Activated CD4-positive, alpha-beta T cell treated with anti-CD3 and anti-CD28 coated beads, Interleukin-2, amount 10 ng/mL, durations not matched to agents 7 days and 5 days (primary cell): ENCODE measurements at places on chromosomes 5 and 9.

- no peak for DNase-seq
Observed at GRCh38 chr5:54415896-54416601, 39.5 kb upstream of the HSPB3 start.

DNA sequence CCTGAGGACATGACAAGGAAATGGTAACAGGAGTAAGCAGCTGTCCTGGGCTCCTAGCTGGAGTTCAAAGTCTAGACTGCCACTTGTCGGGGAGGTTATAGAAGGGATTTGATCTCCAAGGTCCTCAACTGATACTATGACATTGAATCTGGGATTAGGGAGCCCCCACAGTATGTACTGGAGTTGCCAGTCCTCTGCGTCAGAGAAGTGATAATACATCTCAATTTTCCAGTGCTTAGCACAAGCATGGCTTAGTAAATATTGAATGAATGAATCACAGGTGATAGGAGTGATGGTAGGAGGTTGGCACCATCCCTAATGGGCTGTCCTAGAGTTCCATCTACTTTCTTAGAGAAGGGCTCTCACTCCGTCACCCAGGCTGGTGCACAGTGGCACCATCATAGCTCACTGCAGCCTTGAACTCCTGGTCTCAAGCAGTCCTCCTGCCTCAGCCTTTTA, 6.2 kb upstream of the TPM2 start:
- DNase-seq = no peak

DNA sequence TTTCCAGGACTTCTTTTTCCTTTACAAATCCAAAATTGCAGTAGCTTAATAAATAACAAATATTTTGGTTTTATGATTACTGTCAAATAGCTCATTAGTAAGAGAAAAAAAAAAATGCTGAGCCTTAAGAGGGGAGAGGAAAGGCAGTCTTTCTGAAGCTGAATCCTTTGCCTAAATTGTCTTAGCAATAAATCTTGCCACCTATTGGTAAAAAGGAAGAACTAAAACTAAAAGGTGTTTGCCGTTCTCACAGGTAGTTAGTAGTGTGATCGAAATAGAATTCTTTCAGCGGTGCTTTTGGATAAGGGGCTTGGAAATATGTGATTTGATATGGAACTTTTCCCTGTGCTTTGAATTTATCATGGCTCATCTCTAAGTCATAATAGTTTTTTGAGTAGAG, 31.2 kb downstream of the PIK3R1 start:
- DNase-seq = no peak

GRCh38 chr5:54915466-54916027, 69.8 kb downstream of the ESM1 start:
- DNase-seq = no peak

DNA sequence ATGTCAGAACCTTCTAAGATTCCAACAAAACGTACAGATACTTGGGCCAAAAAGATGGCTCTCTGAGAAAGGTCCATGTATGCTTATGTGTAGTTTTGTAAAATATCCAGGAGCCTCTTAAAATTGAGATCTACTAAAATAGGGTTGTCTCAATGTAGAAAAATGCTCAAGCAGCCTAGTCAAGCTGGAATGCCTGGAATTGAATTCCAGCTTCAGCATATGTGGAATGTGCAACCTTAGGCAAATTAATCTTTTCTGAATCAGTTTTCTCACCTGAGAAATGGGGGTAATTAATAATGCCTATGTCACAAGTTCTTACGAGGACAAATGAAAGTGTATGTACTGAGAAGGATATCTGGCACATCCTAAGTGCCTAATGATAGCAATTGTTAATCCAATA, 662.4 kb downstream of the DTWD2 start:
- no peak for DNase-seq

- DNase-seq = no peak
Observed at GRCh38 chr5:117133198-117133597, 558.6 kb upstream of the SEMA6A start.

GRCh38 chr5:41524174-41524573, 13.8 kb upstream of the PLCXD3 start:
- DNase-seq = no peak

DNA sequence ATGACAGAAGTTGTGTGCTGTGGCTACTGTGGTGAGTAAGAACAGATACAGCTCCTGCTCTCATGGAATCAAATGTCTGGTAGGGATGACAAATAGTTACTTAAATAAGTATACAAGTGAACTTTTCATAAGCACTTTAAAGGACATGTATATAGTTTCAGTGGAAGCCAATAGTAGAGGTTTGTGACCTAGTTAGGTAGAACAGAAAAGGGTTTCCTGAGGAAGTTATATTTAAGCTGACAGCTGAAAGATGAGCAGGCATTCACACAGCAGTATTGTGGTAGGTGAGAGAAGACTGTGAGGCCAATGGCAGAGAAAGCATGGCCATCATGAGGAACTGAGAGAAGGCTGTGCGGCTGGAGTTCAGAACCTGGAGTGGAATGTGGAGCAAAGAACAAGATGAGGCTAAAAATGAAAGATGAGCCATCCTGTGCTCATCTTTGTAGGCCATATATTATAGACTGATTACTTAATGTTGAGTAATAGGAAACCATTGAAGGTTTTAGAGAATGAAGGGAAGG, 15.4 kb downstream of the FAM174A start:
- DNase-seq = no peak

GRCh38 chr5:52007230-52007858, 624.1 kb downstream of the ISL1 start:
- DNase-seq = peak; percentile 6

DNA sequence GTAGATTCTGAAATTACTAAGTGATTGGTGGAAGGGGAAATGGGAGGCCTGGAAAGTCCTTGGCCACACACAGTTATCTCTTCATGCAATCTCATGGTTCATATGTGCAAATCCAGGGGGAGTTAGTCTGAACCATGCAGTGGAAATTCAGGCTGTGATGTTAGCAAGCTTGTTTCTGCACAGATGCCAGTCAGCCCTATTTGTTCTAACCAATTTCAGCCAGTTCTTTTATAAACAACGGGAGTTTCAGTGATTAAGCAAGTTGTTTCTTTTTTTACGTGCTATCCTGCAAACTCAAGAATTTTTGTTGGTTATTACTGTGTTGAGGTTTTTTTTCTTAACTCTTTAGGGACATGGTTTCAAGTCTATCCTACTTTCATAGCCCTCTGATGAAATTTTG, 298.0 kb downstream of the FER start:
- DNase-seq = no peak

DNA sequence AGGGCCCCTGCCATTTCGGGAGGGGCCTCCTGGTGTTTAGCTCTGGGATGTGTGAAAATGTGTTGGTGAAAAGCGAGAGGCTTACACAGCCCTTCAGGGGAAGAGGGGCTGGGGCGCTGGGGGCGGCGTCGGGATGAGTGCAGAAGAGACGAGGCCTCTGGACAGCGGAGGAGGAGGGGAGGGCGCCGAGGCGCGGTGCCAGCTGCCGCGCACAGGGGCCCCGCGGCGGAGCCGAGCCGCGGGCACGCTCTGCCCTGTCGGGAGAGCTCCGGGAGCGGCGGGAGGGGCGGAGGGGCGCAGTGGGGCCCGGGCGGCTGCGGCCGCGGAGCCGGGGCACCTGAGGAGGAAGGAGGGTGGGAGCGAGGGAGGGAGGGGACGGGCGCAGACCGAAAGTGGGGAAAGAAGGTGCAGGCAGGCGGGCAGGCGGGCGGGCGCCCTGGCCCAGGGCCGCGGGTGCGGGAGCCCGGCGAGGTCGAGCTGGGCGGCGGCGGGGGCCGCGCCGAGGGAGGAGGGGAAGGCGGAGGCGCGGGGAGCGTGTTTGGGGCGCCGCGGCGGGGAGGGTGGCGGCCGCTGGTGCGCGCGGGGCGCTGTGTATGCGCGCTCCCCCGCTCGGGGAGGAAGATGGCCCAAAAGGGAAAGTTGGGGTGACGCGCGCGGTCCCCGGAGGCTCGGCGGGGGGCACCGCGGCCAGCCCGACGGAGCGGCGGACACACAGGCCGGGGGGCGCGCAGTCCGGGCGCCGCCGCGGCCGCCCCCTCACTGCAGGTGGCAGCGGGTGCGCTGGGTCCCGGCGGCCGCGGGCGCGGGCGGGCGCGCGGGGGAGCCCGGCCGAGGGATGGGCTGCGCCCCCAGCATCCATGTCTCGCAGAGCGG, at the start of gene PDE8B:
Gene PDE8B (plus strand): TSS at position 590 of the 873 bp plus-strand sequence. CDS start 246 bp downstream, at position 836.
- DNase-seq = peak; percentile 11

DNA sequence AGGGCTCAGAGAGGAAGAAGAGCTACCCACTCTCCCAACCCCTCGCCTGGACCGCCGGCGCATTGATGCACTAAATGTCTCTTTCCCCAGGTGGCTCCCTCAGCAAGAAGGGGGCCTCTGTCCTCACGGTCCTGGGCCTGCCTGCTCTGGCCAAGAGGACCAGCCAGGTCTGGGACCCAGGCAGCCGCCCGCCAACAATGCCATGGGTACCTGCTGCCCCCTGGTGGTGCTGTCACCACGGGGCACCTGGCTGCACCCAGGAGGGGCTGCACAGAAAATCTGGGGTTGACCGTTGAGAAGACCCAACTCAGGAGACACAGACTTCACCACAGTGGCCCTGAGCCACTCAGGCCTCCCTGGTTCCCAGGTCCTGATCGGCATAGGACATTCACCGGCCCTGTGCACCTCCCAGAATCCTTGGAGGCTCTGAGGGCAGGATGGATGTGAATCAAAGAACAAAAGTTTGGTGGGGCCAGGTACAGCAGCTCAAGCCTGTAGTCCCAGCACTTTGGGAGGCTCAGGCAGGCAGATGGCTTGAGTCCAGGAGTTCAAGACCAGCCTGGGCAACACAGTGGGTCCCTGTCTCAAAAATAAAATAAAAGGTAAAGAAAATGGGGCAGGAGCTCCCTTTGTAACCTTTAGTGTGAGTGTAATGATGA, 2.4 kb upstream of the VAV2 start:
- peak; percentile 76 for DNase-seq

DNA sequence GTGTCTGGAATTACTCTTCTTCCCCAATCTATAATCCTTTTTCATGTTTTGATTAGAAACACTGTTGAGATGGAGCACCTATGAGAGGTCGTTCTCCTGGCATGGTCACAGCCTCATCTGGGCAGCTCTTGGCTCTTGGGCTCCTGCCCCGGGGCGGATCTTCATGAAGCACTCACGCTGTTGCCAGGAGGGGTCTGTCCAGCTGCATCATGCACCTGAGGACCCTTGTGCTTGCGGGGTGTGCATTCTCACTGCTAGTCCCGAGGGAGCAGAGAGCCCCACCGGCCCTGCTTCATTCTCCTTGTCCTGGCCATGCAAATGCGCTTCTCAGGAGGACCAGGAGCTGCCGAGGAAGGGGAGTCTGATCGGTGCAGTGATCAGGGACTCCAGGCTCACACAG, 117.6 kb upstream of the S1PR3 start:
- no peak for DNase-seq

- no peak for DNase-seq
Observed at GRCh38 chr5:122701640-122702523, 73.0 kb upstream of the SNX2 start.

GRCh38 chr9:33431420-33431819, 16.0 kb downstream of the AQP3 start:
- DNase-seq = no peak

GRCh38 chr9:5554254-5554653, 43.9 kb downstream of the PDCD1LG2 start:
- DNase-seq = no peak

- no peak for DNase-seq
Observed at GRCh38 chr9:98830554-98830953, 23.1 kb downstream of the GALNT12 start.

DNA sequence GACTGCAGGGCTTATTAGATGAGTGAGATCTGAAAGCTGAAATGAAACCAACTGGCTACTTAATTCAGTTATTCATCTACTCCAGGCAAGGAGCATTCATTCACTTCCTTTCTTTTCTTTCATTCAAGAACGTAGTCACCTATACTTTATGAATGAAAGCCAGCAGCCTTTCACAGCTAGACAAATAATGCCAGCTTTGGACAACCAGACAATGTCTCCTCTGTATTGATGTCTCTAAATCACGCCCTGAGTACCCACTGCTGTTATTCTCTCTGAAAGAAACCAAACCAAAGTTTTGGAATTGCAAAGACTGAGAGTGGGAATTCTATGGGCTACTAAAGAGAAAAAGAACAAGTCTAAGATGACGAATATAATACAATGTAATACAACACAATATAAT, 121.2 kb upstream of the PTPN3 start:
- DNase-seq = no peak

DNA sequence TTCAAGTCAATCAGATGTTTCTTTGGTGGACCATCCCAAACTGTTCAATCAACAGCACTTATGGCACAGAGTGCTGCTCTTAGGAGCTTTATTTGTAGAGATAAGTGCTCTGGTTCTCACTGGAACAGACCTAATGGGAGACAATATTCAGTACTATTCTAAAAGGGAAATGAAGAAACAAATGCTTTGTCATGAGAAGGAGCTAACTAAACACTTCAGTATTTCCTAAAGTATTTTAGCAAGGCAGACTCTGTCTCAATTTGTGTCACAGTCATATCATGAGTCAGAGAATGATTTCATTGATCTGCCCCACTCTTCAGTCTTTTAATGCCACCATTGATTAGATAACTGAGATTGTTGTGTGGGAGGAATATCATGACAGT, 175.3 kb downstream of the SLF1 start:
- no peak for DNase-seq

DNA sequence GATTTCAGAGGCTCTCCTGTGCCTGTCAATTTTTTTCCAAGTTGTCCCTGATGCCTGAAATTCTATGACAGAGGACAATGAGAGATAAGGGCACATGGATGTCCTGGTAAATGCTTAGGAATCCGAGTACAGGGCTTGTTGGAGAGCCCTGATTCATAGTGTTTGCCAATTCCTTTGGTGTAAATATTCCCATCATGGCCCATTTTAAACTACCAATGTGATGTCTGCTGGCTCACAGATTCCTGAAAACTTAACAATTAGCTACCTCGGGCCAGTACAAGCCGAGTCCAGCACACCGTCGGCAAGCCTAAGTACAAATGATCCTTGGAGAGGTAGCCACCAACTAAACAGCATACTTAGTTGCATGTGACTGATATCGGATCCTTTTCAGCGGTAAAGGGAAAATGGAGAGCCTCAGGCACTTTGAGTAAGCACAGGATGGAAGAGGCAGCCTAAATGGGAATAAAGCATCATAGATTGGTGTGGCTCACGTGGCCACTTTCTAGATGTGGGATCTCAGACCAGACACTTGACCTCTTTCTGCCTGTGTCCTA, 3.6 kb downstream of the ITK start:
- DNase-seq = no peak

- no peak for DNase-seq
Observed at GRCh38 chr5:76821136-76821535, 2.3 kb downstream of the F2RL1 start.

GRCh38 chr9:72954431-72955125, 1.7 kb upstream of the ALDH1A1 start:
- DNase-seq = no peak

DNA sequence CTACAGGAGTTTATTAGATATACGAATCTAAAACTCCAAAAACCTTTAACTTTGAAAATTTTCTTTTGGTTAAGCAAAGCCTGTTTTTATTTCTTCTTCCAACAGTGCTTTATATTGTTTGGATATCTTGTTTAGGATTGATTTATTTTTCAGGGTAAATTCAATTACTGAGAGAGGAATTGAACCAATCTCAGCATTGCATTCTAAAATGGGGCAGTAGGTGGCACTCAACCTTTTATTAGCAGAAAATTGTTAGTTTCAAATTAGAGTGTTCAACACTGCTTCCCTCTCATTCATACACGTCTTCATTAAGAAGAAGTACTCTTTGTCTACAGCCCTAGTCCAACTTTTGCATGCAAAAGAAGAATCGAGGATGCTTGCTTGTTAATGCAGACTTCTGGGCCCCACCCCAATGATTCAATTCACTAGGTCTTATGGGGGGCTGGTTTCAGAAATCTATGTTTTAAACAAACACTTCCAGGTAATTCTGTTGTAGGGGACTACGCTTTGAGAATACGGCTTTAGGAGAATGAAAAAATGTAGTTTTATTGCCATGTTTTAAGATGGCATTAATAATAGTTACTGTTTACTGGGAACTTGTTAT, 26.6 kb downstream of the MRPL22 start:
- no peak for DNase-seq
